Foreskin melanocyte (primary cell): ENCODE measurements at places on chromosomes 1 and 21.
A peak's percentile ranks its signal among the peaks of the same experiment; 100 is the strongest.

DNA sequence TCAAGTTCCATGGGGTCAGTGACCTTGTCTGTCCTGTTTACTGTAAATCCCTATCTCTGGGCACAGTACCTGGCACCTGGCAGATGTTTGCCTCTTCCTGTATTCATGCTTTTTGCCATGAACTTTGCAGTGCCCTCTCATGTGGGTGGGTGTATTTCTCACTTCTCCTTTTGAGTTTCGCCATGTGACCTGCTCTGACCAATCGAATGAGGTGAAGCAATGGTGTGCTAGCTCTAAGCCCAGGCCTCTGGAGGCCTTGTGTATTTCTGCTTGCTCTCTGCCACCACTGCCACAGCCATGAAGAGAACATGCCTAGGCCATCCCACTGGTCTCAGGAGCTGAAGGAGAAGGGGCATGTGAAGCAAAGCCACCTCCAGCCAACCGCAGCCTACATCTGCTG, 185.5 kb upstream of the ZC3H12A start:
- DNase-seq: no peak

DNA sequence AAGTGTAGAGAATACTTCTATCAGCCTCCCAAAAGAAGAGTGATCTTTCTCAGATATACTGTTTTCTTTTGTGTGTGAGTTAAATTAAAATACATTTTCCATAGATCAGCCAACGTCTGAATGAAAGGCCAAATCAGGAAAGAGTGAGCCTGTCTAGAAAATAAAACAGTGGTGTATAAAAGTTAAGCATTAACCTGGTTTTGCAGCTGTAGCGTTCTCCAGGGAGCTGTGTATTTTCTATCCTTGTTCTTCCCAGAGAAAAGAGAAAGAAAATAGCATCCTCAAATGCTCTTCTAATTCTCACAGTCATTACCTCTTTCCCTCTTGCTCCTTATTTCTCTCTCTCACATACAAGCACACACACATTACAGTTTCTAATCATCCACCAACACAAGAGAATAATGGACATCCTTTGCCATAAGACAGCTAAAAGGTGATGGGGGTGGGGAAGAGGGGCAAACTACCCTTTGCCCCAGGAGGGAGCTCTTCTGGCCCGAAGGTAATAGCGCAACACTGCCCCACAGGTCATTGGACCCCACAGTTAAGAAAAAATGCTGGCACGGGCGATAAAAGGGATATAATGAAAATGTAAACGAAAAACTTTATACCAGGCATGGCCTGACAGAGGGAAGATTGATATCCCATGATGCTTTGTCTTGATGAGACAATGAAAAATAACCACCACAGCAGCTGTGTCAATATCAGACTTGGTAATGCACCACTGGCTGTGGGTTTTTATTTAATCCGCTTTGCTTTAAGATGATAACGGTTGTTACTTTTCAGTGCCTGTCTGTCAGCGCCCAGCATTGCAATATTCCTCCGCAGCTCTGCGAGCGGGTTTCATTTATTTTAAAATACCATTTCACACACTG, 150.3 kb downstream of the NUF2 start:
- DNase-seq: no peak

DNA sequence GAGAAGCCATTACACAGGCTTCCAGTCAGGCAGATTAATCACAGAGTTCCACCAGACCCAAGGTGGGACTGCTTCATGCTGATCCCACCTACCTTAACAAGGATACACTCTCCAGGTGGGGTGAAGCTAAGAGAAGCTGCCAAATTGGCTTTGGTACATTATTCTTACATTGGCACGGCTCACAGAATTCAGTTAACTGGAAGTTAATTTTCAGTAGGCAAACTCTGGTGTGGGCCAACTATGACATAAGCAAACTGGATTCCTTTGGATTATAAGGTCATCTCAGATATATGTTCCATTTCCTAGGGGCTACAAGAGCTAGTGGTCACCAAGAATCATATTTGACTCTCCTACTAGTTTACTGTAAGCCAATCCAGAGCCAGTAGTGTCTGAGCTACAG, 448.8 kb upstream of the BEND5 start:
- DNase-seq: no peak

GRCh38 chr1:56975446-56975845, 9.6 kb upstream of the C8B start:
- no peak for DNase-seq

GRCh38 chr1:27886353-27886679, 14.0 kb downstream of the THEMIS2 start:
- DNase-seq: no peak

- DNase-seq: peak; percentile 91
These were observed 15.3 kb upstream of the SKI start for GRCh38 chr1:2212532-2213491.

- no peak for DNase-seq
These were observed 26.6 kb upstream of the DNM3 start for GRCh38 chr1:171814692-171815091.

- DNase-seq: no peak
These were observed 8.6 kb upstream of the BCL2L15 start for GRCh38 chr1:113895961-113896360.

- no peak for DNase-seq
These were observed 18.8 kb downstream of the USP25 start for GRCh38 chr21:15748586-15748985.

DNA sequence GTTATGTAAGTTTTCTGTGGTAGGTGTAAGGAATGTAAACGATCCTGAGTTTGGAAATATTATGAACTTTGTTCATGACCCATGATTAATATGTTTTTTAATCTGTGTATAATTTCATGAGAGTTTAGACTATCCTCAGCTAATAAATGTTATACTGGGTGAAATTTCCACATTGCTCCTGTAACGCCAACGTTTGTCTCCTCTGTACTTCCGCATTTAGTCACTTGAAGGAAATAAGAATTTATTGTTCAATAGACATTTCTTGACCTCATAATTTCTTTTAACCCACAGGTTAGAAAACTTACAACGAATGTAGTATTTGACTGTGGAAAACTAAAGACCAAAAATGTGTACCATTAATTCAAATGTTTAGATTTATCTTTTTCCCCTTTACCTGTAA, 876 bp downstream of the KCNJ15 start:
- DNase-seq: no peak

DNA sequence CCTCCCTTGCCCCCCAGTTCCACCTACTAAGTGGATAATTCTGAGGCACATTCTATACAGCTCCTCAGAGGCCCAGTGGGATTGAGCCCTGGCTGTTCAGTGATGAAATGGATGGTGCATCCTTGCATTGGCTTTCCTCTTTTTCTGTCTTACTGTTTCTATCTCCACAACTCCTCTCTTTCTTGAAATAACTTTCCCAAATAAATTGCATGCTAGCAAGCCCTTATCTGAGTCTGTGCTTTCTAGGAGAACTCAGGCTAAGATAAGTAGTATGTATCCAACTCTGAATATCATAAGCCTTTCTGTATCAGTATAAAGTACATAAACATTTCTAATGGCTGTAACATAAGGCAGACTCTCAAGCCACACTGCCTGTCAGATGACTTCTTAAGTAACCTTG, 603.8 kb upstream of the USP24 start:
- no peak for DNase-seq

DNA sequence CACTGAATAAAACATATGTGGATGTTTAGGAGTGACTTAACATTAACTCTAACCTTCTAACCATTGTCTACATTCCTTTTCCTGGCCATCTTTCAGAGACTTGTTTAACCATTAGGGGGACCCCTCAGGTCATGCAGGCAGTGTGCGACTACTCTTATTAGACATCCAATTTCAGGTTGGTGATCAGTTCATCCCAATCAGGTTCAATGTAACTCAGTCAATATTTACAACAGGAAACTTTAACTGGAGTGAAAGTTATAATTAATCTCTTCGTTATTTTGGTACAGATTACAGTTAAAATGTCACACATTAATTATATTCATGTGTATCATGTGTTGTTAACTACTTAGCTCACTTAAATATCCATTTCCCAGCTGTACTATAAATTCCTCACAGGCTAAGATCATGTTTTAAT, 68.8 kb upstream of the RGS1 start:
- no peak for DNase-seq

DNA sequence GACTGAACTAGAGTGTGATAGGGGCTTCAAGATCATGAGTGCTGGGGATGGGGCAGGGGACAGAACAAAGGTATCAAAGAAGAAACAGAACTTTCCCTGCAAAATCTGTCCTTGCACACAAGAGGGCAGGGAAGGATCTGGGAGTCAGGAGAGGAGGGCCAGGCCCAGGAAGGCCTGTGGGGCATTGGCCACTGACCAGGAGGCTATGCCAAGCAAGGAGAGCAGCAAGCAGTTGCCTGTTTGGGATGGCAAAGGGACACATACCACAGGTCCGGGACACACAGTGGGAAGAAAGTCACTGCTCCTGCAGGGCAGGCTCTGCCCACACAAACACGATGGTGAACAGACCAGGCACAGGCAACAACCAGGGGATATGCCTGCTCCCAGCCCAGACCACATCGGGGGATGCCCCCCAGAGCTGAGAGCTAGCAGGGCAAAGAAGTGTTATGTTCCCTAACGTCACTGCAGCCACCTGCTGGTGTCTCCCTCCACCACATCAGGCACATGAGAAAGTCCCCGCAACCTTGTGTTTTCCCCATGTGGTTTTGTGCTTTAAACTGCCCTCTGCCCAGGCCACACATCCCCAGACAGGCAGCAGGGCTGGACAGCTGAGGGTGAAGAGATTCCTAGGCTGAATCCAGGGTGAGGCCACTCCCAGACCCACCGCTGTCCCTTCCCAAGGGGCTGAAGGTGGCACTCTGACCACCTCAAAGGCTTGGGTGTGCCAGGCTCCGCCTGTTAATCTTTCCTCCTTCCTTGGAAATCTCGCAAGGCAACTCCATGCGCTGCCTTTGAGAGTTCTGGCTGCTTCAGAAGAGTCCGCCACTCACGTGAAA, 53.6 kb downstream of the KIF21B start:
- DNase-seq: no peak

DNA sequence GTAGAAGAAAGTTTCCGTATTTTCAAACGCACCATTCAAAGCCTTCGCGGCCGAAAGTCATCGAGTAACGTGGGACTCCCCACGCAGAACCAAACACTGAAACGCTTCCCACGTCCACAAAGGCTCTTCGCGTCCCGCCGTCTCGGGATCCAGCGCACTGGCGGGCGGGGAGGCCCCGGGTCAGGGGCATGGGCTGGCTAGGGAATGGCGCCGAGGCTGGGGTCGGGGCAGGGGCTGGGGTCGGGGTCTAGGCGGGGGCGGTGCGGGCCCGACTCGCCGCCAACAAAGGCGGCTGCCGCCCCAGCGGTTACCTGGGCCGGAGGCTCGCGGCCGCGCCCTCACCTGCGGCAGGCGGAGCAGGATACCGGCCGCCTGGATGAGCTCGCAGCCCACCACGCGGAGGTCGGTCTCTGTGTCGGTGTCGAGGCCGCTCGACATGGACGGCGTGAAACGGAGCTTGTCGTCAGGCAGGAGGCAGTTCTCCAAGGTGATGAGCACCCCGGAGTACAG, 403 bp downstream of the CCNL2 start:
- no peak for DNase-seq

- DNase-seq: no peak
These were observed 47.0 kb downstream of the C1orf198 start for GRCh38 chr1:230821346-230821745.

DNA sequence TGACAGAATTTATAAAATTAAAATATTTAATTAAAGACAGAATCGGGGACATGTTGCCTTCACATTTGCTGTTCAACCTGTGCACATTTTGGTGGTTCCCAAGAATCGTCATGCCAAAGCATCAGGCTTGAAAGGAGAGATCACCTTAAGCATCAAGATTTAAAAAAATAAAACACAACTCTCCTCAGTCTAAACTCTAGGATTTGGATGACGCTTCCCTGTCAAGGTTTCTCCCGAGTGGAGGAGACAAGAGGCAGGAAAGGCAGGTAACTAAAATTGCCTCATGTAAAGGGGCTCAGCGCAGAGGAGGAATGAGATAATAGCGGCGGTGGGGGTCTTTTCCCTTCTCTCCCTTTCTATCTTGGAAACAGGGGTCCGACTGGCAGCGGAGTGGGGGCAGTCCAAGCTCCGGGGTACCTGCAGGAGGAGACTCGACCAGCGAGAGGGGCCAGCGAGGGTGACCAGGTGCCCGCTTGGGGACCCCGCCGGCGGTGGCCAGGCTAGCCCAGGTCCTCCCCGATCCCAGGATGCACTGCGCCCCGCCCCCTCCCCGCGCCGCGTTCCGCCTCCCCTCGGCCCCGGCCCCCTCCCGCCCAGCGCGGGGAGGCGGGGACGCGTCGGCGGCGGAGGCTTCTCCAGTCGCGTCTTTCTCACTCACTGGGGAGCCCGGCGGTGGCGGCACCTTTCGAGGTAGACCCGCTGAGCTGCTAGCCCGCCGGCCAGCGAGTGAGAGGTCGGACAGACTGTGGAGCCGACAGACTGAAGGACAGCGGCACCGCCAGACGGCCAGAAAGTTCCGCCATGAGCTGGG, at the start of gene FNBP1L:
Gene FNBP1L, plus strand, starts transcription at position 638 of the 811 bp plus-strand sequence. Its CDS starts 164 bp downstream, at position 802.
- DNase-seq: no peak

DNA sequence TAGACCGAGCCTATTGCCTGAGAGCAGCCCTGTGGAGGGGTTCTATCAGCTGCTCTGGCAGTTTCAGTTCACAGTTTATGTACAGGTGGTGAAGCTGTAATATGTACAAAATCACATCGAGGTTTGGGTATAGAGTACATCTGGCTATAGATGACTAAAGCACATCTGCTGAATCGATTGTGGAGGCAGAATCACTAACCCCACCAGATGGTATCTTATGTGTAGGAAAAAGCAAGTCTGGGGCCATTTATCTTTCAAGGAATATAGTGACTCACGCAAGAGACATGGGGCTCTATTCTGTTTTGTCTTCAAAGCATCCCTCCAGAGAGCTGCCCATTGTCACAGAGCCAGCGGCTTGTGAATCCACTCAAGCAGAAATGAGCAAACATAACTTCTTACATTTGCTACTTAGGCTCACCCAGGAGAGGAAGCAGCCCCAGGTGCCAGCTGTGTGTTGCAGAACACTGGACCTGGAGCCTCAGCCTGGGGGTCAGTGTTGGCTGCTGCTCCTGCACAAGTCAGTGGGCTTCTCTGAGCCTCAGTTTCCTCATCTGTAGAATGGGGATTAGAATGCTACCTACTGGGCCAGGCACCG, 21.3 kb downstream of the MIIP start:
- no peak for DNase-seq

DNA sequence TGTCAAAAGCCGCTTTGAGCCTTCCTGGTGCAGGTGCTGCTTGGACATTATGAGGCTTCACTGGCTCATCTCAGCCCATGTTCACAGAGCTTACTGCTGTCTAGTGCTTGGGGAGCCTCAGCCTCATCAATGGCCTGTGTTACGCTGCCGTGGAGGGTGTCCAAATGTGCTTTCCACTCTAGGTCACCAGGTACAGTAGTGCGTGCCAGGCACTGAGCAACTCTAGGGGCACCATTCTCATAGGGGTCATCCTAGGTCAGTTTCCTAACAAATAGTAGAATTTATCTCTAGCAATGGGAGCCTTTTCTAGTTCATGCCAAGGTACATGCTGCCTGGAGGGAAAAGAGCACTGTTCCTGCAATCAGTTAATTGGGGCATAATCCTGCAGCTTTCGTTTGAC, 193.8 kb downstream of the DYRK1A start:
- no peak for DNase-seq

- no peak for DNase-seq
These were observed 15.8 kb downstream of the SYNJ1 start for GRCh38 chr21:32712043-32712442.
